CD4-positive, CD25-positive, alpha-beta regulatory T cell (primary cell): ENCODE measurements at places on chromosomes 13 and 19. TPM values are rescaled to one million over a fixed set of nuclear protein-coding genes. Genes with fewer than 3 reads are reported as not detected.

DNA sequence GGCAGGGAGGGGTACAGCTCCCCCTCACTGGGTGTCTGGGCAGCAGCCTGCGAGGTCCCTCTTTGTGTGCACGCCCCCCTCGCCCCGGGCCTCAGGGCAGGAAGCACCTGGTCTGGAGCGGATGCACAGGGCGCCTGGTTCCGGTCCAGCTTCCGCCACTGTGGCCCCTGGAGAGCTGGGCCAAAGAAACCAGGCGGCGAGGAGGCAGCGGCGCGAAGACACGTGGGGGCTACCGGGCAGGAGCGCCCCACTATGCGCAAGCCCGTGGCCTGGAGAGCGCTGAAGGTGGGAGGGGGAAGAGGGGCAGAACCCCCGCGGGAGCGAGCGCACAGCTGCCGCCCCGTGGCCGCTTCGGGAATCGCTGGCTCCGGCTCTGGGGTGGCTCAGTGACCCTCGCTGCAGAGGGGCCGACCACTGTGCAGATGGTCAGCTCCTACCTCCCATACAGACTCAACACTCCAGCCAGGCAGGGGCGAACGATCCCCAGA is 1.7 kb upstream of the LYL1 start:
- DNase-seq = peak; percentile 69

GRCh38 chr13:44052780-44053184 is 173.1 kb downstream of the LACC1 start:
- no peak for DNase-seq

GRCh38 chr19:7655581-7655980 is 13.3 kb upstream of the RETN start:
- DNase-seq = no peak

GRCh38 chr19:2363419-2363818 is 3.4 kb downstream of the TMPRSS9 start:
- no peak for DNase-seq

ZNF571 gene
- 16.8 TPM for total RNA-seq

SIGLEC5 gene
- not detected for total RNA-seq

PSG7 gene
- not detected for total RNA-seq
